Astrocyte of the spinal cord (primary cell): ENCODE measurements at places on chromosomes 13 and 19.

GRCh38 chr13:27967736-27968315 lies 1.3 kb downstream of the CDX2 start:
- no peak for DNase-seq

- DNase-seq, result no peak
These were observed 43.7 kb upstream of the ADGRE5 start for GRCh38 chr19:14337510-14337909.

DNA sequence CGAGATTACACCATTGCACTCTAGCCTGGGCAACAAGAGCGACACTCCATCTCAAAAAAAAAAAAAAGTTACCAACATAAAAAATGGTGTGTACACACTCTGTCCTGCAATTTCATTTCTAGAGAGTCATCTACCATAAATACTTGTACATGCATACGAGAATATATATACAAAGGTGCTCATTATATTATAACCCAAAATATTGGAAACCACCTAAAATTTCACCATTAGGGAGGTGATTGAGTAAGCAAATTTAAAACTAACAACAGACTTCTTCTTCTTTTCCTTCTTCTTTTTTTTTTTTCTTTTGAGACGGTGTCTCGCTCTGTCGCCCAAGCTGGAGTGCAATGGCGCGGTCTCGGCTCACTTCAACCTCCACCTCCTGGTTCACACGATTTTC lies 7.4 kb upstream of the C5AR1 start:
- no peak for DNase-seq

DNA sequence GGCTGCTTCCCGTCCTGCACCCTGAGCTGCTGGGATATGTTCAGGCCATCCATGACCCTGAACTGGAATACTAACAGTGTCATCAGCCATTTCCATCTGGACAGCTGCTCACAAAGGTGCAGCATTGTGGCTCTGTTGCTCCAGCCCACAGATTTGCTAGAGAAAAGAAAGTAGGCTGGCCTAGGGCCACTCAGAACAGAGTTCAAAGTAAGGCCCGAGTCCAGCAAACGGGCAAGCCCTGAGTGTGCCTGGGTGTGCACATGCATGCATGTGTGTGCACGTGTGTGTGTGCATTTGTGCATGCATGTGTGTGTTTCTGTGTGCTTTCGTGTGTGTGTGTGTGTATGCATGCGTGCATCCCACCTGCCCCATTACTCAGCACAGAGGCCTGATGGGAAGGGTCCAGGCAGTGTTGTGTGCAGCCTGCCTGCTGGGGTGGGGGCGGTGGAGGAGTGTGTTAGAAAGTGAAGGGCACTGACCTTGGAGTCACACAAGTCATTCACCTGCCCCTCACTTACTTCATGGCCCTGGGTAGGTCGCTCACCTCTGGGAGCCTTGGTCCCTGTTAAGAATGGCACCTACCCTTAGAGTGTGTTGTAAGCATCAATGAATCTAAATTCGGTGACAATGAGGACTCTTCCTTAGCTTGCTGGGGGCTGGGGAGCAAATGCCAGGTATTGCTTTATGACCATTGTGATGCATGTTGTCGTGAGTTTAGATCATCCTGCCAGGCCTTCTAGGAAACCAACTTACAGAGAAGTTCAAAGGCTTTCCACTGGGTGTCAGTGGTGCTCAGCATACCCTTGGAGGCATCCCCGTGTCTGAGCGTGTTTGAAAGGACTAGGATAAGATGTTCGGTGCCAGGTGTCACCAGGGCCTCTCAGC lies 53.2 kb downstream of the GPR12 start:
- peak; percentile 45 for DNase-seq

- no peak for DNase-seq
These were observed 69.8 kb downstream of the KCTD12 start for GRCh38 chr13:76816394-76816793.

GRCh38 chr13:19519049-19519448 lies 42.3 kb downstream of the TPTE2 start:
- DNase-seq, result no peak

DNA sequence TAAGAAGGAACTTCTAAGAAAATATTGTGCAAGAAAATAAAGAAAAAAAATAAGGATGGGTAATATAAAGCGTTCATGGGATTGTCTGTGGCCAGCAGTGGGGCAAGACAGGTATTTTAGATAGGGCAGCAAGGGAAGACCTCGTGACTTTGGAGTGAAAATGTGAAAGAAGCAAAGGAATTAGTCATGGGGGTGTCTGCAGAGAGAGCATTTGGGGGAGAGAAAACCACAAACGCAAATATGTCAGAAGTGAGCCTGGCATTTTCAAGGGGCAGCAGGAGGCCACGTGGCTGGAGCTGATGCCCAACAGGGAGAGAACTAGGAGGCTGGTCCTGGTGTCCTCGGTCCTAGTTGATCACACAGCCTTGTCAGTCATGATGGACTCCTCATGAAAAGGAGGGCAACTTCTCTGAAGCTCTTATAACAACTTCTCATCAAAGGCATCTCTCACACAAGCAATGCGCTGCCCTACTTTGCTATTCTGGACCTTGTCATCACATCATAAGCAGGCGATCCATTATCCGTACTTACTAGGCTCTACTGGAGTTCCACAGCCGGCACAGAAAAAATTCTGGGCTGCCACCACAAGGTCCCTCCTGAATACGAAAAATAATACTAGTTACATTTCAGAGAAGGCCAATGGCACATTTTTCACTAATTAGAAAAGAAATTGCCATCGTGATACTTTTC lies 31.0 kb downstream of the RUBCNL start:
- DNase-seq, result no peak

- DNase-seq, result peak; percentile 54
These were observed 8.7 kb downstream of the HOMER3 start for GRCh38 chr19:18932216-18932841.

DNA sequence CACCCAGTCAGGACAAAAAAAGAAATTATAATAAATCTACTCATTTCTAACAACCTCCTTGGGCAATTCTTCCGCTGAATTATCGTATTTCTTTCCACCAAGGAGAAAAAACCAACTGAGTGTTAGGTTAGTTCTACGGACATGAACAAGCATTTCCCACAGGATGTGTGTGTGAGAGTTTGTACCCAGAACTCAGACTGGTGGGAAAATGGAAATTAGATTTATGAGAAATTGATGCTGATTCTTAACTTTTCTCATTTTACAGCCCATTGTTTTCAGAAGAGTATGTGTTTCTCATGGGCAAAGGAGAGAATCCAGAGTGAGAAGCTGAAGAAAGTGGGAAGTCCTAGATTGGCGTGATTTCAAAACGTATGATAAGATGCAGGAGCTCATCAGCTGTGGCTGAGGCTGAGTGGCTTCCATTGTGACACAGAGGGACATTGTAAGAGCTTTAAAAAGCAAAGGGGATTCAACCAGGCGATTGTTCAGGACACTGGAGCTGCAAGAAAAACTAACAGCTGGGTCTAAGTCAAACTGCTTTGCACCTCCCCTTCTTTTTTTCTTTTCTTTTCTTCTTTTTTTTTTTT lies 184.7 kb upstream of the ARGLU1 start:
- no peak for DNase-seq

DNA sequence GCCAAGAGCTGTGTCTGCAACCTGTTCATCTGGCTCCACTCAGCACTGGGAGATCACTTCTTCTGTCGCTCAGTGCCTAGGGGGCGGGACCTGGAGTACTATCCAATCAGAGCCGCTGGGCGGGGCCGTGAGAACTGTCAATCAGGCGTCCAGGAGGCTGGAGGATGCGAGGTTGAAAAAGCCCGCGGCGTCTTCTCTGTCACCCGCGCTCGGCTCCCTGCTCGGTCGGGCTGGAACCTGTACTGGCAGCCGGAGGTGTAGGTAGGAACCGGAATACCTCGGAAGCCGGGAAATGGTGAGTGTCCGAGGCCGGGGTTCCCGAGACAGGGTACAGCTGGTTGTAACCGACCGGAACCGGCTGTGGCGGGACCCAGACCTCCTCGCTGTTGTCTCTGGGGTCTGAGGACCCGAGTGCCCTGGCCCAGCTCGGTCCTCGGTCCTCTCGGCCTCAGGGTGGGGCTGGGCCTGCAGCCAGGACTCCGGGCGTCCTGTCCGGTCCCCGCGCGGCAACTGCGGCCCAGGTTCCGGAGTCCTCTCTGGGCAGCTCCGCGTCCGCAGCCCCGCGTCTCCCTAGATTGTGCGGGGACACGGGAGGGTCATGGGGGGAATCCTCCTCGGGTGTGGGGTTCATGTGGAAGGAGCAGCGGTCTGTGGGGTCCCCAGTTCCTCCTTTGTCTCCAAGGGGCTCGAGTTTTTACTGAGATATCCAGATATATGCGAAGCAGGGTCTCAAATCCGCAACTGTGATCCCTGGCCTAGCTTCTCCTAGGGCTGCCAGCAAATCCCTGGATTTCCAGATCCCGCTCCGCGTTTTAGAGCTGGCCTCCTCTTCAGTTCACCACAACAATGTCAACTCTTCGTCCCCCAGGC lies 42.6 kb downstream of the ZNF627 start:
- peak; percentile 91 for DNase-seq

DNA sequence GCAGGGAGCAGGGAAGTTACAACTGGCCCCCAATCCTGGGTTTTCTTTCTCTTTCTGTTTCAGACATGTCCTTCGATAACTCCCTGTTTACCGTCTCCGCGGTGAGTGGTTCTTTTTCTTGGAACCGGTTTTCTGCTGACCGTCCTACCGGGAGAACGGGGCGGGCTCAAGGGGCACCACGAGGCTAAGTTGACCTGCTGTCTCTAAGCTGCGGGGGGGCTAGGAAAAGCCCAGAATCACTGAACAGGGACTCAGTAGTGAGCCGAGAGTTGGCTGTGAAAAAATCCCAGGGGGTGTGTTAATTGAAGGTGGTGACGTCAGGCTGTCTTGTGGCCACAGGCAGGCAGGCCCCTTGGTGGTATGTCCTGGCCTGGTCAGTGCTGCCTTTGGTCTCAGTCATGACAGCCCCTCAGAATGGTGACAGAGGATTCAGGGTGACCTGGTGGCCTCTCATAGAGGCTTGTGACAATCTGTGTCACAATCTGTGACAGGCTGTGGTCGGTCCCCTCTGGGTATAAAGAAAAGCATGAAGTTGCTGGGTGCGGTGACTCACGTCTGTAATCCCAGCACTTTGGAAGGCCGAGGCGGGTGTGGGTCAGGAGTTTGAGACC lies 8.1 kb upstream of the CARM1 start:
- DNase-seq, result peak; percentile 56

- peak; percentile 13 for DNase-seq
These were observed 20.7 kb downstream of the CLDN10 start for GRCh38 chr13:95573221-95573620.

DNA sequence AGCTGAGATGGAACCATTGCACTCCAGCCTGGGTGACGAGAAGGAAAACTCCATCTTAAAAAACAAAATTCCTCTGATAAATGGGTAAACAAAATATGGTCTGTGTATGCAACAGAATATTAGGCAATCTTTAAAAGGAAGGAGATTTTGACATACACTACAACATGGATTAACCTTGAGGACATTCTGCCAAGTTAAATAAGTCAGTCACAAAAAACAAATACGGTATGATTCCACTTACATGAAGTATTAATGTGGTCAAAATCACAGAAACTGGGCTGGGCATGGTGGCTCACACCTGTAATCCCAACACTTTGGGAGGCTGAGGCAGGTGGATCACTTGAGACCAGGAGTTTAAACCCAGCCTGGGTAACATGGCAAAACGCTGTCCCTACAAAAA lies 3.0 kb upstream of the ZNF444 start:
- DNase-seq, result no peak

DNA sequence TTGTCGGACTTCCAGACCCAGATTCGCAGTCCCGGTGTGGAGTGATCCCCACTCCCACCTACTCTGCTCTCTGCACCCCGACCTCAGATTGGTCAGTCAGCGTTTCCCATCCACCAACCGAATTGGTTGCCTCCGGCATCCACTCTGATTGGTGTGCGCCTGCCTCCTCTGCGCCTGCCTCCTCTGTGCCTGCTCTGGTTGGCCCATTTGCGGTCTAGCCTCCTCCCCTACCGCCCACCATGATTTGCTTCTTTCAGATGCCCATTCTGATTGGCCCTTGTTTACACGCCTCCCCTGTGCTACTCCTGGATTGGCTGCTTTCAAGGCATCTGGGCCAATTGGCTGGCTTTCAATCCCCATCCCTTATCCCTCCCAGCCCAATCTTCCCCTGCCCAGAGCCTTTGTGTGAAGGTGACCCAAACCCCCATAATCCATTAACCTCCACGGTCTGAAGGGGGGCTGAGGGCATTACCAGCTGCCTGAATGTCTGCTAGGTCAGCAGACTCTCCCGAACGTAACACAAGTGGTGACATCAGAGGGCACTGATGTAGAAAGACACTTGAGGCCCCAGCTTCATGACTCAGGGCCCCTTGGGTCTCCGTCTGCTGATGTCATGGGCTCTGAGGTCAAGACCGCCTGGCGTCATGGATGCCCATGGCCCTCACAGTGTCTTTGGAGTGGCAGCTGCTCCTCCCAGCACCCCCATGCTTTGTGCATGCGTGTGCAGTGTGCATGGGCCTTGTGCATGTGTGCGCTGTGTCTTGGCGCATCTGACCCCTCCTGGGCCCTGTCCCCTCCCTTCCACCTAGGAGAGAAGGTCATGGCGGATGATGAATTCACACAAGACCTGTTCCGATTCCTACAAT lies 80.4 kb downstream of the MAP4K1 start:
- no peak for DNase-seq

DNA sequence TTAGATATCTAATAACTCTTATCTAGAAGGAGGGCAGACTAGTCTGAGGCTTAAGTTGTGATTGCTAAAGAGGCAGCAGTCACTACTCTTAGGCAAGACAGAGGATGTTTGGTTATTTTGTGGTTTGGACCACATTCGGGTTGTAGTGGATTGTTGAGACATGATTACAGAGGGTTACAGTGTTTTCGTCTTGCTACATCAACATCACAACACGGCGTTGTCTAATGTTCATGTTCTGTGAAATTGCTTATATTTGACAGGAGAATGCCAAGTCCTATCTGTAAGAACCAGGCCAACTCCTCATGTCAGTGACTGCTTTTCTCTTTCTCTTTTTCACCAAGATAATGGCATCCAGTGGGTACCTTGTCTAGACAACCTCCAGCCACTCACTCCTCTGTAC lies 16.8 kb upstream of the TM9SF2 start:
- no peak for DNase-seq

- peak; percentile 61 for DNase-seq
These were observed 158.0 kb downstream of the DLEU7 start for GRCh38 chr13:50685491-50685890.

- no peak for DNase-seq
These were observed 5.3 kb upstream of the NRTN start for GRCh38 chr19:5799247-5800241.
